ENCODE measurements at places on chromosomes 2 and 18. TPM values are rescaled to one million over a fixed set of nuclear protein-coding genes. Genes with fewer than 3 reads are reported as not detected.

DNA sequence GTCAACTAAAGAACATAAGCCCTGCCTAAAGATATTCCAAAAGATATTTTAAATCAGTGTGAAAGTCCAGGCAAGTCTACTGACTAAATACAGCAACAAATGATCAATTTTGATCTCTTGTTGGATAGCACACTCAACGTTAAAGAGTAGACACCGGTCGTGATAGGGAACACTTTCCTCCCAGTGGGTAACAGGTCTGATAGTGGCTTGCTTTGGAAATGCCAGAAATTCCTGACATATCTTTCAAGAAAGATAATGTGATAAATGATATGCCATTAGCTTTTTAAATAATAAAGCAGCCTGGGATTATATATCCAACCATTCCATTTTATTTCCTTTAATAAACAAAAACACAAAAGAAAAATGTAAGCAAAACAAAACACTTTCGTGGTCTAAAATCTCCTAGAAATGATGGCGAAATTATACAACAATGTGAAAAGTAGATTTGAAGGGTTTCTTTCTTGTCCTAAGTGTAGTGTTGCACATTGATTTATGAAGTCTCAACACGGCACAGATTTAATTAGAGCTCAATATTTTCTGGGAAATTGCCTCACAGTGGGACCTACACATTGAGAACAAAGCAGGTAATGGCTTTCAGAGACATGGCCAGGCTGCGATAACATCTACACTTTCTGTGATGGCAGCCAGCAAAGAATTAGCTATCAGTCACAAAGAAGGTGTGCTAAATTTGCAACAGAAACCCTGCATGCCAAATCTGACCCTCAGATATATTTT is 158.6 kb downstream of the PPP1R1C start:
- no peak for DNase-seq

DNA sequence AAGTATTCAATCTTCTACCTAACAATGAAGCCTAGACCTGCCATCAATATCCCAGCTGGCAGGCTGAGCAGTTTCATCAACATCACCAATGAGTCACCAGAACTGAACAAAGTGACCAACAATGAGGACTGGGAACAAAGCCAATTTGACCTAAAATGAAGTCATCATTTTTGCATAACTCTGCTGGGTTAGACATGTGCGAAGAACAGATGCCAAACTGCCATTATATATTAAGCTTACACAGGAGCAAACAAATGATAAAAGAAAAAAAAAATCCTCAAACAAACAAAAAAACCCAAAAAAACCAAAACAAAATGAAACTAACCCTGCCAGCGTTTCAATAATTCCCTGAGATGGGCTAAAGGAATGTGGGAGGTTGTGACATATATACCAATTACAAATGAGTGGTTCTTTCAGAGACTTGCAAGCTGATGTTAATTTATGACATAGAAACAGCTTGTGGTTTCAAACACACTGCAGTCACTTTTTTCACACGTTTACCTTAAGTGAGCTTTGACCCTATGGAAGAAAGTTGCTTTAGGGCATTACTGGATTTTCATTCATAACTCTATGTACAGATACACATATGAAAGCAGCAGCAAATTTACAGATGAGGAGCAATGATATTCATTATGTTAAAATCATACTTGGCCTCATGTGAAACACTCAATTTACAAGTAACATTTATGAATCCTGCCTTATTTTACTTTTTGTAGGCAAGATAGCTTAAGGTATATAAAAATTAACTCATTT is 56.9 kb upstream of the CCDC141 start:
- DNase-seq = no peak

DNA sequence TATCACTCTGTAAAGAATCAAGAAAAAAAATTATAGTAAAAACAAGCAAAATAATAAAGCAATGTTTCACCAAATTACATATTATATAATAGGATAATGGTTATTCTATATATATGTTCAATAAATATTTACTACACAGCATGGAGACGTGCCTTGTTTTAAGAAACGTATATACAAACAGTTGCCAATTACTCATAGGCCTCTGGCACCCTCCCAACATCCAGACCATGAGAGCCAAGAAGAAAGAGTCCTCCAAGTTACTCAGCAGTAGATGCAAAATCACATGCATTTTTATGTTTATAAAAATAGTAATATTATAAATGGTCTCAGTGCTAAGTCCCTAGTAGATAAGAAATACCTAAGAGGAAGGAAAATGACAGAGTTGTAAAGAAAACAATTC is 64.8 kb downstream of the REV1 start:
- DNase-seq = no peak

- DNase-seq = no peak
Observed at GRCh38 chr2:189512879-189513278, 67.7 kb downstream of the SLC40A1 start.

The SLC30A3 gene
- total RNA-seq = not detected

All from esophagus muscularis mucosa (tissue), 4 donors.